ENCODE measurements at places on chromosomes 6 and 20. TPM values are rescaled to one million over a fixed set of nuclear protein-coding genes. Genes with fewer than 3 reads are reported as not detected.

Gene SLPI
- total RNA-seq = 3.0 TPM

Gene TDRD6
- total RNA-seq = not detected

Gene CAGE1
- total RNA-seq = 0.26 TPM

Gene YTHDF1
- total RNA-seq = 196 TPM

GRCh38 chr20:44302026-44302669 lies 8.9 kb downstream of the FITM2 start:
- peak; percentile 84 for DNase-seq
- peak overlapping the region; percentile 95 for H3K27ac ChIP-seq
- no peaks in the 10 kb centered on the region for H3K27me3 ChIP-seq
- H3K4me1 ChIP-seq = peaks cover 23% of the 10 kb centered on the region
- H3K4me3 ChIP-seq = no peak overlapping the region
- no peaks in the 10 kb centered on the region for H3K36me3 ChIP-seq

DNA sequence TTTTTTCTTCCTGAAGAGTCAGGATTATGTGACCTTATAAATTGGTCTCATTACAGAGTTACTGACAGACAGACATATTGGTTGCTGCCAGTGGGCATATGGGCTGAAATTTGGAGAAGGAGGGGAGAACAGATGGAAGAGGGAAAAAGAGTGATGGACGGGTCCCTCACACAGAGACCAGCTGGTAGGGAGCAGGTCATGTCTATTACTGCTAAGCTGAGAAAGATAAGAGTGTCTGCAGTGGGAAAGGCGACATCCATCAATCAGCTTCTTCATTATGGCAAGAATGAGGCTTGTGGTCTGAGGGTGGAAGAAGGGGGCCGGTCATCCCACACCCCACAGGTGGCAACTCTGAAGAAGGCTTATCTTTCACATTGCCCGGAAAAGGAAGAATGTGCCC lies 353.8 kb upstream of the RSPO3 start:
- no peak for DNase-seq
- no peaks in the 10 kb centered on the region for H3K4me1 ChIP-seq
- no peaks in the 10 kb centered on the region for H3K27me3 ChIP-seq
- H3K36me3 ChIP-seq = no peaks in the 10 kb centered on the region

Measured in Caco-2 (cell line).